ENCODE measurements at places on chromosomes 4 and X. TPM values are rescaled to one million over a fixed set of nuclear protein-coding genes. Genes with fewer than 3 reads are reported as not detected.

Gene C4orf36
- total RNA-seq: not detected

Gene CT83
- not detected for total RNA-seq

Gene USP11
- 23.8 TPM for total RNA-seq

Gene ADGRL3
- total RNA-seq: 25.8 TPM

Gene RHOXF1
- total RNA-seq: not detected

Gene WAS
- total RNA-seq: 2.4 TPM

Gene OPHN1
- total RNA-seq: 4.5 TPM

GRCh38 chr4:182306792-182307507 is 63.7 kb downstream of the TENM3 start:
- no peak for DNase-seq
- no peaks in the 10 kb centered on the region for H3K27me3 ChIP-seq
- H3K36me3 ChIP-seq: no peaks in the 10 kb centered on the region
- H3K4me1 ChIP-seq: no peaks in the 10 kb centered on the region
- H3K4me3 ChIP-seq: no peak overlapping the region
- no peak overlapping the region for H3K27ac ChIP-seq

DNA sequence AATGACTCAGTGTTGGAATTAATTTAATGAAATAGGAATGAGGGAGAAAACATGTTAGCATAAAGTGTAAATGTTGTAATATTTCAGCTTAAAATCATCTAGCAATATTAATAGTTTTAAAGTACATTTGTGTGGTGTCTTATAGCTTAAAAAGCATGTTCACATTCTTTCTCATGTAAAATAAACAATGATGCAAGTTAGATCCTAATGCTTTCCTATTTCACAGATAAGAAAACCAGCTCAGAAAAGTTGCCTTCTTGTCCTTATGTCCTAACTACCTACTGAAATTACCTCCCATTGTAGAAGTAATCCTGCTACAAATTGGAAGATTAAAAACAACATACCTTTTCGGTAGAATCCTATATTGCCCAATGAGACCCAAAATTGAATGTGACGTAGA is 40.9 kb upstream of the PRDM8 start:
- no peak overlapping the region for H3K27ac ChIP-seq
- no peak for DNase-seq
- no peaks in the 10 kb centered on the region for H3K27me3 ChIP-seq
- H3K4me3 ChIP-seq: no peak overlapping the region
- no peaks in the 10 kb centered on the region for H3K36me3 ChIP-seq

DNA sequence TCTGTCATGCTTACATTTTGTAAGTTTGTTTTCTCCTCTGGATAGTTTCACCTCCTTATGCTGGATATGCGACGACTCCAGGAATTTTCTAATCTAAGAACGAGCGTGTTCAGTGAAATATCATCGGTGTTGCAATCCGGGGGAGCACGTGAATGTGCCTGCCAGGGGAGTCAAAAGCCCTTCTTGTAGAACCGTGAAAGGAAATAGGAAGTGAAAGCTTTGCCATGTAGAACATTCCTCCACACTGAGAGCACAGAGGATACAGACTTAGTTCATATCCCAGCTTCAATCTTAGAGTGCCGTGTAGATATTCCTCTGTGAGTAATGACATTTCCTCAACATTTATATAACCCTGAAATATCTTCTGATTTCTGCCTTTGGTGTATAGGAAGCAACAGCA is 121.2 kb downstream of the VEGFC start:
- H3K4me1 ChIP-seq: no peaks in the 10 kb centered on the region
- no peak overlapping the region for H3K27ac ChIP-seq
- H3K4me3 ChIP-seq: no peak overlapping the region
- no peaks in the 10 kb centered on the region for H3K27me3 ChIP-seq
- H3K36me3 ChIP-seq: no peaks in the 10 kb centered on the region

GRCh38 chr4:185219551-185220344 is 10.3 kb downstream of the SNX25 start:
- peaks cover 28% of the 10 kb centered on the region for H3K4me1 ChIP-seq
- no peak overlapping the region for H3K4me3 ChIP-seq

DNA sequence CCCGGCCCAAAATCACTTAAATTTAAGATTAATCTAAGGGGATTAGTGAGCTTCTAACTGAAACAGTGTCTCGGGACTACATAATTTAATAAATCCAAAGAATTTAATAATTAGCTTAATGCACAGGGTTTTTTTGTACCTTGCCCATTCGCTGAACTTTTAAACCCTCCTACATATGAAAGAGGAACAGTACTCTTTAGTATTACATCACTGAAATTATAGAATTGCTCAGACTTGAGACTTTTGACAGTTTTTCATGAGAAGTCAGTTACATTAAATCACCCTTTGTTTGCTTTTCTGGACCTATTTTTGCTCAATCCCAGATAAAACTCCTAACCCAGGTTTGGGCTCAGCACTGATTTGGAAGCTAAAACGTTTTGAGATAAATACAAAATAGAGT is 2.4 kb upstream of the TADA2B start:
- H3K36me3 ChIP-seq: no peaks in the 10 kb centered on the region
- no peaks in the 10 kb centered on the region for H3K27me3 ChIP-seq
- H3K4me3 ChIP-seq: no peak overlapping the region
- DNase-seq: no peak
- H3K4me1 ChIP-seq: peaks cover 35% of the 10 kb centered on the region

GRCh38 chr4:73816814-73817213 is 19.7 kb upstream of the CXCL6 start:
- H3K27ac ChIP-seq: no peak overlapping the region
- no peaks in the 10 kb centered on the region for H3K36me3 ChIP-seq
- H3K27me3 ChIP-seq: no peaks in the 10 kb centered on the region
- DNase-seq: peak; percentile 7

DNA sequence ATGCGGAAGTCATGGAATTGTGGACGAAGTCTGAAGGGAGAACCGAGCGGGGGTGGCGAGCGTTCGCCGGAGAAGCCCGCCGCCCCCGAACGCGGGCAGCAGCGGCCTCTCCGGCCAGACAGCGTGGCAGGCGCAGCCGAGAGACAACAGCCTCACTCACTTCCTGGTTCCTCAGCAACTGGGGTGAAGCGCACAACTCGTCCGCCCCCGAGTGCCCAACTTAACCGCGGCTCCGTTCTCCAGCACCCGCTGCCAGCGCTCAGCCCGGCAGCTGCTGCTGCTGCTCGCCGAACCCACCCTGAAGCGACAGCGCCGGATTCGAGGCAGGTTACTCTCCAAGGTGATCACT is 68.0 kb downstream of the NOCT start:
- no peaks in the 10 kb centered on the region for H3K36me3 ChIP-seq
- H3K4me3 ChIP-seq: peak overlapping the region; percentile 85
- H3K27me3 ChIP-seq: no peaks in the 10 kb centered on the region
- peak; percentile 59 for DNase-seq
- peaks cover 51% of the 10 kb centered on the region for H3K4me1 ChIP-seq

GRCh38 chr4:127155116-127155515 is 477.6 kb upstream of the INTU start:
- no peaks in the 10 kb centered on the region for H3K27me3 ChIP-seq
- no peaks in the 10 kb centered on the region for H3K4me1 ChIP-seq
- H3K27ac ChIP-seq: no peak overlapping the region
- no peak for DNase-seq
- no peak overlapping the region for H3K4me3 ChIP-seq

DNA sequence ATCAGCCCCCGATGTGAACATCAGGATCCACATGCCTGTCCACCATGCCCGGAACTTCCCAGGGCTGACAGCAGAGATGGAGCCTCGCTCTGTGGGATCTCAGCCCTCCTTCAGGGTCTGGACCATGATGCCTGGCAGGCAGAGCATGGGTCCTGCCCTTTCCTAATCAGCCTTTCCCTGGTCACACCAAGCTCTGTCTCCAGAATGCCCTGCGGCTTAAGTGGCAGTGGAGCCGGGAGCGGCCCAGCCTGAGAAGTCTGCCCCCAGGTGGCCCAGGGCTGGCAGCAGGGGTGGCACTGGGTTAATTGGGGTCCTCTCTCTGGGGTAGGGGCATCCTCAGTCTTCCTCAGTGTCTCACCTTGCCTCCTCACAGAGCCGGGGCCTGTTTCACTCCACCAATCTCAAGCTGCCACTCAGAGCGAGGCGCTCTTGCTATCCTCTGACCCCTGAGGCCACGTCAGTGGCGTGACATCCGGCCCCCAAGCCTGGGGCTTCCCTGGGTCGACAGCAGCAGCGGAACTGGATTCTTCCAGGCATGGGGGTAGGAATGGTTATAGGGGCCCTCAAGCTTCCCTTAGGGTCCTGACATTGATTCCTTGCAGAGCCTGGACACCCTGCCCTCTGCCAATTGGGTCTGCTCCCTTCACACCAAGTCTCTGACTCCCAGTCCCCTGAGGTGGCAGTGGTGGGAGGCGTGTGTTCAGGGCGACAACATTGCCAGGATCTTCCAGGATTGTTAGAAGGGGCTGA is 20.8 kb upstream of the TMEM185A start:
- no peaks in the 10 kb centered on the region for H3K4me1 ChIP-seq
- DNase-seq: no peak
- H3K4me3 ChIP-seq: no peak overlapping the region

GRCh38 chrX:129462707-129463106 is 60.6 kb downstream of the SMARCA1 start:
- H3K4me3 ChIP-seq: no peak overlapping the region
- H3K4me1 ChIP-seq: no peaks in the 10 kb centered on the region
- H3K27me3 ChIP-seq: no peaks in the 10 kb centered on the region
- peaks cover 5% of the 10 kb centered on the region for H3K36me3 ChIP-seq

DNA sequence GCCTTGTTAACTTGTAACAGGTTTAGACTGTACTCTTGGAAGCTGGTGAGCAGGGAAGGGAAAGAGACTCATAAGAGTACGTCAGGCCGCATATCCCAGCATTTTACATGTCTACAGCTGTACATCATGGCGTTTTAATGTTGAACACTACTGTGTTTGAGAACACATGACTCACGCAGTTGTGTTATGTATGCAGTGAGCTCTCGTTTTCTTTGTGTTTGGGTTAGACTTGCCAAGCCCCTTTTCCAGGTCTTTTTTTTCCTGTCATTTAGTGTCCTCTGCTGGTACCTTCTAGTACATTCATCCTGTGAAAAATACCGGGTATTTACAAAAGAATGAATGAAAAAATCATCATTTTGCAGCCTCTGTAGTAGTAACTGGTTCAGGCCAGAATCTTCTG is 35.3 kb downstream of the SMS start:
- H3K27ac ChIP-seq: peak overlapping the region; percentile 75
- H3K4me3 ChIP-seq: no peak overlapping the region
- peak; percentile 63 for DNase-seq

DNA sequence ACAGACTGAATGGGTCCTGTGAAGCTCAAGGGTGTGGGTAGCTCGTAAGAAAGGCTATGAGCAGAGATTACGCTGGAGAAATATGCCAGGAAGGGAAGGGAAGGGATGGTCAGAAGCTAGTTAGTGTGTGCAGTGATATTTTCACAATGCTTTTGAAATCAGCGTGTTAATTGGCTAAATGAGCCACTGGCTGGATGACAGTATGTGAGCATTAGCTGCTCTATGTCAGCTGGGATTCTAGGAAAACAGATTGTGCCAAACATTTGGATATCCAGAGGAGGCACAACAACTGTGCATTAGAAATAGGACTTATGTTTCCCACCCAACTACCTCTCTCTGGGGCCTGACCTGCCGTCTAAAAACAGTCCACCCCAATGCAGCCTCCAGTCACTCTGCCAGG is 168.5 kb downstream of the DHRSX start:
- no peaks in the 10 kb centered on the region for H3K4me1 ChIP-seq
- DNase-seq: no peak
- H3K27me3 ChIP-seq: no peaks in the 10 kb centered on the region
- no peak overlapping the region for H3K27ac ChIP-seq

DNA sequence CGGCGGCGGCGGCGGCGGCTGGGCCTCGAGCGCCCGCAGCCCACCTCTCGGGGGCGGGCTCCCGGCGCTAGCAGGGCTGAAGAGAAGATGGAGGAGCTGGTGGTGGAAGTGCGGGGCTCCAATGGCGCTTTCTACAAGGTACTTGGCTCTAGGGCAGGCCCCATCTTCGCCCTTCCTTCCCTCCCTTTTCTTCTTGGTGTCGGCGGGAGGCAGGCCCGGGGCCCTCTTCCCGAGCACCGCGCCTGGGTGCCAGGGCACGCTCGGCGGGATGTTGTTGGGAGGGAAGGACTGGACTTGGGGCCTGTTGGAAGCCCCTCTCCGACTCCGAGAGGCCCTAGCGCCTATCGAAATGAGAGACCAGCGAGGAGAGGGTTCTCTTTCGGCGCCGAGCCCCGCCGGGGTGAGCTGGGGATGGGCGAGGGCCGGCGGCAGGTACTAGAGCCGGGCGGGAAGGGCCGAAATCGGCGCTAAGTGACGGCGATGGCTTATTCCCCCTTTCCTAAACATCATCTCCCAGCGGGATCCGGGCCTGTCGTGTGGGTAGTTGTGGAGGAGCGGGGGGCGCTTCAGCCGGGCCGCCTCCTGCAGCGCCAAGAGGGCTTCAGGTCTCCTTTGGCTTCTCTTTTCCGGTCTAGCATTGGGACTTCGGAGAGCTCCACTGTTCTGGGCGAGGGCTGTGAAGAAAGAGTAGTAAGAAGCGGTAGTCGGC is 528 bp downstream of the FMR1 start:
- H3K27ac ChIP-seq: peak overlapping the region; percentile 93
- peaks cover 4% of the 10 kb centered on the region for H3K4me1 ChIP-seq
- DNase-seq: peak; percentile 65
- H3K36me3 ChIP-seq: no peaks in the 10 kb centered on the region

GRCh38 chr4:116501954-116502353 is 583.4 kb downstream of the TRAM1L1 start:
- DNase-seq: no peak
- H3K4me3 ChIP-seq: no peak overlapping the region
- H3K36me3 ChIP-seq: no peaks in the 10 kb centered on the region
- H3K4me1 ChIP-seq: no peaks in the 10 kb centered on the region
- H3K27ac ChIP-seq: no peak overlapping the region

- no peaks in the 10 kb centered on the region for H3K36me3 ChIP-seq
- peaks cover 4% of the 10 kb centered on the region for H3K4me1 ChIP-seq
- no peak overlapping the region for H3K4me3 ChIP-seq
- no peak for DNase-seq
- H3K27ac ChIP-seq: no peak overlapping the region
Measured at GRCh38 chr4:48073567-48074103, 57.1 kb downstream of the NIPAL1 start.

DNA sequence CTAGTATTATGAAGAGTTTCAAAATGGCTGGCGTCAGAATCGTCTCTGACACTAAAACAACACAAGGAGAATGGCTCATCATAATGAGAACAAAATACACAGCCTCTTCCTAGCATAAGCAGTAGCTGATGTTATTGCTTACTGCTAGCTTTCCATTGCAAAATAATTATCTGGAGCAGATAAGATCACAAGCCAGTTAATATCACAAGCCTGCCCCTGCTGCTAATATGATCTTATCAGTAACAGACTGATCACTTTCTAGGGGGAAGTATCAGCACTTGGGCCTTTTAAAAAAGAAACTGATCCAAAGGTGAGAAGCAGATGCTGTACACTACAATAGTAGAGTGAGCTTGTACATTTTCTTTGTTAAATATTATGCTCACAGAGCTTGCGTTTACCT is 554.8 kb upstream of the PABPC4L start:
- H3K4me1 ChIP-seq: no peaks in the 10 kb centered on the region
- no peaks in the 10 kb centered on the region for H3K36me3 ChIP-seq
- H3K4me3 ChIP-seq: no peak overlapping the region
- no peak for DNase-seq
- no peak overlapping the region for H3K27ac ChIP-seq
